ENCODE measurements at places on chromosomes 2 and 18. TPM values are rescaled to one million over a fixed set of nuclear protein-coding genes. Genes with fewer than 3 reads are reported as not detected.

Gene DIPK1C
- not detected for total RNA-seq

DNA sequence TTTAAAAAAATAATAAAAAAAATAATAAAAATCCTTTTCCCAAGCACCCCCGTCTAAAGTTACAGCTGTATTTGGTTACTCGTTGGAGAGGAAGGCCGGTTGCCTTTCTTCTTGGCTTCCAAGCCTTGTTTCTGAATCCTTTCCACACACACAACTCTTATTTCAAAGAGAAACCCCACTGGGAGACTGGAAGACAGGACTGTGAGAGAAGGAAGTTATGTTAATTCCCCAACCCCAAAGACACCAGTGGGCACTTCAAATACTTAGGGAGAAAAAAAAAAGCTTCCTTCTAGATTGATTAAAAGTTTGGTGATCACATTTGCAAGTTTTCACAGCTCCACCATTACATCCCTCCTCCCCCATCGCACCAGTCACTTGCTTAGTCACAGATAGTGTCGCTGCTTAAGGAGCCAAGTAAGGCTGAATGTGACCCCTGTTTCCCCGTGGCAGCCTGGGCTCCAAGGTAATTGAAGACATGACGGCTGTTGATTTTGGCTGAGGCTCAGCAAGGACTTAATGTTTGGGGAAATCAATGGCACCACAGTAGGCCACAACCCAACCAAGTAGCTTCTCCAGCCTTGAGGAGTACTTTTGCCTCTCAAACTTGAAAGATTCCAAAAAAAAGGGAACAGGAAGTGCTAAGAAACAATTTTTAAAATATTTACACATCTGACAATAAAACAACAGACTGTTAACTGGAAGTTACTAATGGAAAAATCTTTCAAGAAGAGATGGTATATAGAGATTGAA, 40.8 kb upstream of the FRZB start:
- DNase-seq = no peak

GRCh38 chr18:38369772-38370690, 804.4 kb upstream of the CELF4 start:
- DNase-seq = no peak

Gene MTHFD2
- 101 TPM for total RNA-seq

GRCh38 chr2:3913166-3913565, 209.8 kb downstream of the DCDC2C start:
- no peak for DNase-seq

All from neural crest cell (in vitro differentiated cells).